ENCODE measurements at places on chromosomes 3 and 15.

DNA sequence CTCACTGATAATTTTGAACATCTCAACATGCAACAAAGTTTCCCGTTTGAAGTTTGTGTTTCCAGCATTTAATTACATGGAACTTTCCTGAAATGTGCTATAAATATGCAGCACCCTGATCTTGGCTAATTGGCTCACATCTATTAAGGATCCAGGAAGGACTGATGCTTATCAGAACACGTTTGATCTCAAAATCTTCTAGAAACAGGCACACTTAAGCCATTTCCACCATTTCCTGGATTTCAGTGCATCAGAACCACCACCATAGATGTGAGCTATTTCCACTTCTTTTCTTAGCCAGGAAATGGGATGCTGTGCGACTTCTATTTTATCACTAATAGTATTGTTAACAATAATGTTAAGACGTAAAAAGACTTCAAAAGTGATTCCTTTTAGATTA is 228.9 kb downstream of the FEZF2 start:
- DNase-seq = no peak

DNA sequence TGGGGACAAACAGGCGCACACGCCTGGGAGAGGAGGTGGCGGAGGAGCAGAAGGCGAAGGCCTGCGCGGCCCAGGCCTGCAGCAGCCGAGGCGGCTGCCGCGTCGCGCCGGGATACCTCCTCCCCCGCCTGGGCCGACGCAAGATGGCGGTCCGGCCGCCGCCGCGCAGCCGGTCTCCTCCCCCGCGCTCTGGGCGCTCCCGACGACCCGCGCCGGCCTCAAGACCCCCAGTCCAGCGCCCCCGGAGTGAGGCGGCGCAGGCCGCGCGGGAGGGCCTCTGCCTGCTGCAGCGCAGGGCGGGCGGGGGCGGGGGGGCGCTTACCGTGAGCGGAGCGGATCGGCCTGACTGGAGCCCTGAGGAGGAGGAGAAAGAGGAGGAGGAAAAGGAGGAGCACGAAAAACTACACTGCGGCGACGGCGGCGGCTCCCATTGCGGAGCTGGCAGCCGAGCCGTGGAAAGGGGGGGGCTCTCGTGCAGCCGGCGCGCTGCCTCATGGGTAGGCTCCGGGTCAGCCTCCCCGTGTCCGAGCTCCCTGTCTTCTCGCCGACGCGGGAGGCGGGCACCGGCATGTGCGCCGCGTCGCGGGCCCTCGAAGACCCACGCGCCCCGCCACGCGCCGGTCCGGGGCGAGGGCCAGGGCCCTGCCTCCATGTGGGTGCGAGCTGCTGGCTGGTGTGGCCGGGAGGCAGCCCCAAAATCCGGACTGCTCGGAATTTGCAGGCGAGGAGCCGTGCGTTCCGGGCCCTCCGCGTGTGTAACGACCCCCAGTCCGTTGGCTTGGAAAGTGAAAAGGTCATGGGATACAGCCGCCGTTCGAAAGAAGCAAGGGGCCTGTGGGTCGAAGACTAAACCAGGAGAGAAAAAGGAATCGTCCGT is at the start of gene ZNF280D:
Gene ZNF280D, minus strand, starts transcription at position 374 of the 877 bp plus-strand sequence. CDS start 26,400 bp downstream, outside the sequence.
- peak; percentile 54 for DNase-seq

DNA sequence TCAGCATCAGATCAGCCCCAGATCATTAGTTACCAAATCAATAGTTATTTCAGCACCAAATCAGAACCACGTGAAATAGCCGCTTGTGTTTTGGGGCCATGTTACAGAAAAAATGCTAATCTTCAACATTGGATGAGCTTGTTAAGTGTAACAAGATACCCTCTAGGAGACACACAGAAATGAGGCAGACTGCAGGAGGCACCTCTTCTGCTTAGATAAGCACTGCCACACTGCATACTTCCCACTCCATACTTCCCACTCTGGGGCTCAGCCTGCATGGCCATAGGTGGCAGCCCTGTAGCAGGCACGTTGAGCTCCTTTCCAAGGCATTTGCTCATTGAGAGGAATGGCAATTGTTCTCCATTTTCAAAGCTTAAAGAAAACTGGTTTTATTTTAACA is 73.3 kb downstream of the CHCHD6 start:
- no peak for DNase-seq

GRCh38 chr3:26712211-26713026 is 89.8 kb downstream of the LRRC3B start:
- DNase-seq = peak; percentile 20

DNA sequence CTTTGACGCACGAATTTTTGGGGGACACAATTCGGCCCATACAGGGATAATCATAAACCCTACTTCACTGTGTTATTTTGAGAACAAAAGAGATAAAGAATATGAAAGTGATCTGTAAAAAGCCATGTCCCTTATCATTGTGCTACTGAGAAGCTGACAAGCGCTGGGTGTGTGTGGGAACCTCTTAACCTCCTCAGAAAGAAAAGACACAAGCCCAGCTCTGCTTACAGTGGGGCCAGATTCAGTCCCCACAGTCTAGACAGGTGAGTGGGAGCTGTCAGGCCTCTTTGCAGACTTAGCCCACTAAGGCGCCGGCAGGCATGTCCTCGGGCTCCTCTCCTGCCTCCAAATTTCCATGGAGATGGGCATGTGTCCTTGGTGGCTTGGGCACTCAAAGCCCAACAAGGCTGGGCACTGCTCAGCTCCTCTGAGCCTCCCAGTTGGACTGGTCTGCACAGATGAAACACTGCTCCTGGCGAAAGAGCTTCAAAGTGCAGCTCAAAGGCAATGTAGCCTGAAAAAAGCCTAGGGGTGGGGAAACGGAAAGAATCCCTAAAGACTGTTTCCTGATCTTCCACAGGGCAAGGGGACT is 64.4 kb upstream of the ETV5 start:
- DNase-seq = no peak
